HS-27A (cell line): ENCODE measurements at places on chromosomes 4 and X.

DNA sequence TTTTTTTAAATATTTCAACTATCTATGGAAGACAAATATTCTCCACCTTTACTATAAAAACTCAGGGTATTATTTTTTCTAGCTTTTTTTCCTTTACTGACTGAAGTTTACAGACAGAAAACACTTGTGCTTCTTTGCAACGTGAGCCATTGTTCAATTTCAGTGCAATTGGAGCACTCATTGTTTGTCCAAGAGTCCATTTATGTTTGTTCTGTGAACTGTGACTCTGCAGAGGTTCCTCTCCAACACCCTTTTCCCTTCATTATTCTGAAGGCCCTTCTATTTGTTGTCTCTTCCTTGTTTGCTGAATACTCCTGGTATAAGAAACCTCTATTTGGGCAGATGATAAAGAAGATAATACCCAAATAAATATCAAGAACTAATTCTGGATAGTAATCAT lies 37.4 kb downstream of the DAPP1 start:
- DNase-seq: no peak

GRCh38 chrX:43973249-43974099 lies at the start of gene NDP:
Gene NDP, minus strand, starts transcription at chrX:43973390. Its CDS starts 14,745 bp downstream, at chrX:43958645.
- no peak for DNase-seq

- DNase-seq: no peak
Observed at GRCh38 chr4:71382900-71383560, 44.2 kb downstream of the SLC4A4 start.

DNA sequence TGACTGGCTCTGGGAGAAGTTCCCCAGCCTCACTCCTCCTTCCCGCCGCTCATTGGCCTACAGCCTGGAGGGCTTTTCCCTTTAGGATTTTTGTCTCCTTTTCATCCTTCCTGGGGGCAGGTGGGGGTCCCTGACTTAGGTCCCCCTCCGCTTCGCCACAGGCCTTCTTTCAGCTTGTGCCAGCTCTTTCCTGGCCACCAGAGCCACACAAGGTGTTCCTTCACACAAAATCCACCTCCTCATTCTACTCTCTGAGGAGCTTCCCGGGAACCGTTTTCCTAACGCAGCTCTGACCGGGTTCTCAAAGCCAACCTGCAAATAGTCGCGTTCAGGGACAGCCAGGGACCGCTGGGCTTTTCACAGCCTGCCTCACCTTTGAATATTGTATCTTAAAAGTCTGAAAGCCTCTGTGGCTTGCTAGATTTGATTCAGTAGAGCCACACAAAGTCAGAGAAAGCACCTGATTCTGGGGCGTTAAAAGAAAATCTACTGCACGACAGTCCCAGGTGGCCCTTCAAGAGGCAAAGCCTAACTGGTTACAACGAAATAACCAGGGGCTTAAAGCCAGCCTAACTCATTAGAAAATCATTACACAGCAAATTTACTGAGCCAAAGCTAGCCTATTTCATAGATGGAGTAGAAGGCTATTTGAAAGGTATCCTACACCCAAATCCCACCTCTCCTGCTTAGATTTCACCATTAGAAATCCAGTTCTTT lies 731 bp upstream of the GPC3 start:
- DNase-seq: no peak

DNA sequence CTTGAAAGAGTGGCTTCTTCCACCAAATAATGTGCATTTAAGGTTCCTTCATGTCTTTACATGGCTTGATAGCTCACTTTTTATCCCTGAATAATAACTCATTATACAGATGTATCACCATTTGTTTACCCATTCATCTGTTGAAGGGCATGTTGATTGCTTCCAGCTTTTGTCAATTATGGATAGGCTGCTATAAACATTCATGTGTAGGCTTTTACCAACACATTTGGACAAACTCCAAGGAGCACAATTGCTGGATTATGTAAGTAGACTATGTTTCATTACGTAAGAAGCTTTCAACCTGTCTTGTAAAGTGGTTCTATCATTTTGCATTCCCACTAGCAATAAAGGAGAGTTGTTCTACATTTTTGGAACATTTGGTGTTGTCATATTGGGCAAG lies 2637.0 kb downstream of the PCDH7 start:
- no peak for DNase-seq
